NCI-H460 (cell line): ENCODE measurements at places on chromosomes 16 and 17. TPM values are rescaled to one million over a fixed set of nuclear protein-coding genes. Genes with fewer than 3 reads are reported as not detected.

- DNase-seq: no peak
Observed at GRCh38 chr16:6133009-6133557, 1035.5 kb upstream of the EEF2KMT start.

GRCh38 chr16:9068886-9069285, 22.6 kb upstream of the HAPSTR1 start:
- no peak for DNase-seq

GRCh38 chr17:78898947-78899346, 4.1 kb downstream of the CEP295NL start:
- no peak for DNase-seq

DNA sequence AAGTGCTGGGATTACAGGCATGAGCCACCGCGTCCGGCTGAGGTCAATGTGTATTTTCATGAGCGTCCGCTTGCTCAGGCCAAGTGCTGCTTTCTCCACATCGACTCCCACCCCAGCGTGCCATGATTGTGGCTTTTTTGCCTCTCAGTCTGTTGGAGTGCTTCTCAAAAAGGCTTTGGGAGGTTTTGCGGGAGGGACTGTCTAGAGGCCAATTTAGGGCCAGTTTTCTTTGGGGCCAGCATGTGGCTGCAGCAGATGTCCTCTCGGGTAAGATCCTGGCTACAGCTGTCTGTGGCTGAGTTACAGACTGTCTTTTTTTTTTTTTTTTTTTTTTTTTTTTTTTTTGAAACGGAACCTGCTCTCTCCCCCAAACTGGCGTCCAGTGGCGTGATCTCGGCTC, 6.5 kb downstream of the C16orf90 start:
- no peak for DNase-seq

DNA sequence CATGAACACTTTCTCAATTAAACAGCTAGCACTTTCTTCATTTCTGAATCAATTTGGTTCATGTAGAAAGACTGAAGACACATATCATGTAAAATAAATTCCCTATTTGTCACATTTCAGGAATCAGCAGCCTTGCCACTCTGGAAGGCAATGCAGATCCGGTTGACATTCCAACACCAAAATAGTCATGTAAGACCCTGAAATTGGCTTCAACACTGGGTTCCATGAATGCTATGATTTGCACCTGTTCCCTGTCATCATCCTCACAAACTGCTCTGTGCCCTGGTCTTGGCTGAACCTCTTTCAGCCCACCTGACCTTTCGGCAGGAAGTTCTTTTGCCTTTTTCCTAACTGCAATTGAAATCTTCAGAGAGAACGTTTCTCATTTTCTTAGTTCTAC, 156.9 kb downstream of the CDH8 start:
- DNase-seq: no peak

GRCh38 chr17:43018932-43019331, 3.3 kb downstream of the VAT1 start:
- no peak for DNase-seq

The ZNF213 gene
- total RNA-seq: 4.5 and 5.0 TPM in 2 replicates

The KRT36 gene
- not detected in 2 replicates for total RNA-seq

The RASD1 gene
- 0.63 and 0.94 TPM in 2 replicates for total RNA-seq

The TSR3 gene
- total RNA-seq: 45.4 and 50.2 TPM in 2 replicates

The CCL1 gene
- not detected in 2 replicates for total RNA-seq
